ENCODE measurements at places on chromosomes 7 and 10.

GRCh38 chr7:105791926-105792325 is 84.5 kb downstream of the ATXN7L1 start:
- no peak for DNase-seq

- DNase-seq: no peak
Observed at GRCh38 chr7:100175296-100175935, 1.8 kb downstream of the GPC2 start.

GRCh38 chr10:50857579-50857978 is 27.8 kb downstream of the A1CF start:
- DNase-seq: no peak

- DNase-seq: no peak
Observed at GRCh38 chr7:97011104-97011503, 5.8 kb downstream of the DLX6 start.
